GM23248 (cell line): ENCODE measurements at places on chromosomes 2 and 18. TPM values are rescaled to one million over a fixed set of nuclear protein-coding genes. Genes with fewer than 3 reads are reported as not detected.

Gene KCNG2
- not detected in 2 replicates for polyA plus RNA-seq

Gene GLS
- 81.0 and 96.0 TPM in 2 replicates for polyA plus RNA-seq

Gene CTAGE1
- polyA plus RNA-seq, result 0.06 TPM in 1 of 2 replicates, not detected in the other

Gene ANKRD30BL
- not detected in 2 replicates for polyA plus RNA-seq

Gene REV1
- 14.4 and 15.1 TPM in 2 replicates for polyA plus RNA-seq
